Sciatic nerve (tissue), 2 donors: ENCODE measurements at places on chromosomes 4 and X. TPM values are rescaled to one million over a fixed set of nuclear protein-coding genes. Genes with fewer than 3 reads are reported as not detected.

DNA sequence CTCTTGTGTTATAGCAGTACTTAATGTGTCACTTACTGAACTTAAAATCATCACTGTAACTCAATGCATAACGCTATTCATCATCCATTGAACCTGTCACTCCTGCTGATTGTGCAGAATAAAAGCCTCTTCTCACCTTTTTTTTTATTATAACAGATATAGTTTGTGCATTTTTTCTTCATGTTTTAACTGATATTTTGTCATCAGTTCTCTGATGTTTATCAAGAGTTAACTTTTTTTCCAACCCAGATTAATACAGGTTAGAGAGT is 100.4 kb downstream of the SLIT2 start:
- DNase-seq = no peak

GRCh38 chr4:32986236-32986635 is 2266.1 kb downstream of the PCDH7 start:
- DNase-seq = no peak

DNA sequence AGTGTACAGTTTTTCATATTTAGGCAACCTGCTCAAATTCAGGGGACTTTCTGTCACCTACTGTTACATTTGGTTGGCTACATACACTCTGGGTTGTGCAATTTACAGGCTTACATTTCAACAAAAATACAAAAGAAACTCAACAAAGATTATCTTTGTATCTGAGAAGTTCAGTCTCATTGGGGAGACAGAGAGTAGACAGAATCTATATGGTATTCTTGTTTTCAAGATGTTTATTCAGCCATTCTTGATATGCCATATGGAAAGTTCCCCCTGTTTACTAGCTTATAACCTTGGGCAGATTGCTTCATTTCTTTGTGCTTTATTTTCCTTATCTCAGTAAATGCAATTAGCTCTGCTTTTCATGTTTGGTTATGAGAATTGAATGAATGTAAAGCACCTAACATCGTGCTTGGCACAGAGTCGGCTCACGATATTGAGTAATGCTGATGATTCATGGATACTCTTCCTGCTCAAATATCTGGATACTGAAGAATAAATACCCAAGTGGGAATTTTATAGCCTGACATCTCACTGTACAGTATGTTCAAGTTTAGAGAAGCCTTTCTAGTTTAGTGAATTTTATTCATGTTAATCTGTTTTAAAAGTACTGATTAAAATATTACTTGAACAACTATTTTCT is 96.5 kb upstream of the PACRGL start:
- no peak for DNase-seq

The GAGE12F gene
- total RNA-seq = not detected

The SCD5 gene
- 50.6 TPM for total RNA-seq

The ASMT gene
- total RNA-seq = 0.89 TPM

The DRP2 gene
- total RNA-seq = 381 TPM

The FGF2 gene
- total RNA-seq = 30.5 TPM

The GAGE1 gene
- not detected for total RNA-seq

The ZNF732 gene
- 0.53 TPM for total RNA-seq

The WDFY3 gene
- 139 TPM for total RNA-seq
